ENCODE measurements at places on chromosomes 6 and 20.
A peak's percentile ranks its signal among the peaks of the same experiment; 100 is the strongest.

- DNase-seq = no peak
Observed at GRCh38 chr20:33091147-33091546, 11.7 kb downstream of the BPIFB4 start.

DNA sequence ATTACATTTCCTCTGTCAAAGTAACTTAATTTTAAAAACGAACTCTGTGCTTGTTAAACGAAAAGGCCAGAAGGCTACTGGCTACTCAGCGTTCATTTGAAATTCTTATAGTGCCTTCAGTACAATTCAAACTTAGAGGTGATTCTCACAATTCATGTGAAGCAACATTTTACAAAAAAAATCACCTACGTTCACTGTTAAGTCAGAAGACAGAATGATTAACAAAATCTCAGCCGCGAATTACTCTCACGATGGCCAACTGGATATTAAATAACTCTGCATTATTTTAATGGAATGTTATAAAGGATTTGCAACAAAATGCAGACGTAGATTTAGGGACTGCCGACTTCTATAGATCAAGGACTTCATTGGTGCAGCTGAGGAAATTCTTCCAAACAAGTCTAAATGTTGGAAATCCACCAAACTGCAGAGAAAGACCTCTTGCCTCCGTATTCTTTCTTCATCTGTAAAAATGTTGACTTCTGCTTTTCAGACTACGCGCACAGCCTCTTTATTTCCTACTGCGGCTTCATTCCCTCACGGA is 1.6 kb upstream of the QKI start:
- no peak for DNase-seq

- DNase-seq = no peak
Observed at GRCh38 chr6:161489626-161490306, 215.9 kb upstream of the AGPAT4 start.

- DNase-seq = no peak
Observed at GRCh38 chr6:138246650-138247440, 28.6 kb upstream of the PBOV1 start.

GRCh38 chr6:19754686-19755085 is 82.5 kb upstream of the ID4 start:
- DNase-seq = no peak

- no peak for DNase-seq
Observed at GRCh38 chr6:152727507-152727906, 23.1 kb upstream of the VIP start.

DNA sequence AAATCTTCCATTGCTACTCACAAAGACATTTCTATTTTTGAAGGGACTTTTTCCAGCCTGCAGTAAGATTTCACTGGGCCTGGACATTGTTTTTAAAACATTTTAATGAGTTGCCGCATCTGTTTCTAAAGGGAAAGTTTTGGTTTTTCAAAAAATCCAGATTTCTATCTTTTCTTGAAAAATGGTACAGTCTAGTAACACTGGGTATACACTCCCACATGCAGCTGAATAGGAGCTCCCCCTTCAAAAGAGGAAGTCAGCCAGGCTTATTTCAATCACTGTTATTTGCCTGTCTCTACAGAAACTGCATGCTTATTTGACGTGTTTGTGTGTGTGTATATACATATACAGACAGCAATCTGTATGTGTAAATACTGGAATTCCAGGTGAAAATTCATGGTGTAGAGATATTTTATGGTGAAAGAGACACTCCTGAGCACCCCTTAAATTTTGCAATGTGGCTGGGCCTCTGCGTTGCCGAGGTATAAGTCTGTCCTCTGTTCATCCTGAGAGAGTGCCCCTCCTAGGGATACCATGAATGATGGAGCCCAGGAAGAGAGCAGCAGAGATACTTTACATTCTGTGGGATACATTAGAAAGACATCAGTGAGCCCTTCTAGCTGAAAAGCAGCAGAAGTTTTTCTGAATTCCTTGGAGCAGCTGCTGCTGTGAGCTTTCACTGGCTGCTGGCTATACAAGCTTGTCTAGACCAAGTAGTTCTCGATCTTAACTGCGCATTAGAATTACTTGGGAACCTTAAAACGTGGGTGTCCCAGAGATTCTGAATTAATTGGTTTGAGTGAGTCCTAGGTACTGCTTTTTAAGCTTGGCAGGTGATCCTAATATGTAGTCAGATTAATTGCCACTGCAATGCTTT is 12.0 kb upstream of the ABRACL start:
- DNase-seq = peak; percentile 53

GRCh38 chr20:366719-367485 is 13.7 kb upstream of the TRIB3 start:
- no peak for DNase-seq

- DNase-seq = no peak
Observed at GRCh38 chr20:35020108-35020928, 64.7 kb downstream of the MYH7B start.
